GM18507 (cell line): ENCODE measurements at places on chromosomes 16 and 17.

GRCh38 chr16:535446-536405, 8.2 kb downstream of the CAPN15 start:
- no peak for DNase-seq

DNA sequence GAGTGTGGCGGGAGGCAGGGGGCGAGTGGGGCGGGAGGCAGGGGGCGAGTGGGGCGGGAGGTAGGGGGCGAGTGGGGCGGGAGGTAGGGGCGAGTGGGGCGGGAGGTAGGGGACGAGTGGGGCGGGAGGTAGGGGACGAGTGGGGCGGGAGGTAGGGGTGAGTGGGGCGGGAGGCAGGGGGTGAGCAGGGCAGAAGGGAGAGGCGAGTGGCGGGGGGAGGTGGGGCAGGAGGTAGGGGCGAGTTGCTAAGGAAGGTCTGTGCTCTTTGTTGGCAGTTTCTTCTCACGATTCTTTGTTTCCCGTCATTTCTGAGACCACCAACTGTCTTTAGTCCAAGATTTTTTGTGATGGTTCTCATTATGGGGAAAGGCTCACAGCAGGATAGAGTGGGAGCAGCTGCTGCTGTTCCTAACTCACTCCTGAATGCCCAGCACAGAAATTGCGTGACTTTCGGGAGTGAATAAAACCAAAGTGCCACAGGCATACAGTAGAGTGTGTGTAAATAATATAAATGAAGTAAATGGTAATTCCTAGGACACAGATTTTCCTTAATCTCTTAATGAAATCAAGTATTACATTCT, 44.7 kb downstream of the COG7 start:
- no peak for DNase-seq

DNA sequence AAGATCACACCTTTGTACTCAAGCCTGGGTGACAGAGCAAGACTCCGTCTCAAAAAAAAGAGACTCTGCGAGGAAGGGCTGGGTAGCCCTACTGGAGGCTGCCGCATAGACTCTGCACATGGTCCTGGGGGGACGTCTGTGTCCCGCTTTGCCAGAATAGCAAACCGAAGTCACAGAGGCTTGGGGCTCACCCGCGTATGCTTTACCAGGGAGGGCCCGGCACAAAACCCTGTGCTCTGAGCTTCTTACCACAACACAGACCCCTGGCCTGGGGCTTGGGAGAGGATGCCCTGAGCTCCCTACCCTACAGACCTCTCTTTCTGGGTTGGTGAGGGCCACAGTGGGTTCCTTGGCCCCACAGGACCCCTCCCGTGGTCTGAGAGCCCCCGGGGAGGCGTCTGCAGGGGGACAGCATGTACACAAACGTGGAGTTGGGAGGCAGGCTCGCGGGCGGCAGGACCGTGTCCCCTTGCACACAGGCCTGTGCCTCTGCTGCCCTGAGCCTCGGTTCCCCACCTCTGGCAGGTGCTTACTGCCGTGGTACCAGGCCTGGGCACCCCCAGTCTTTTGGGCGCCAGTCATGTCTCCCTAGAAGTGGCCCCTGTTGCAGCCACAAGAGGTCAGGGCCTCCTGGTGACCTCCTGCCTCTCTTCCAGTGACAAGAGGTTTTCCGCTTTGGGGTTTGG, 13.8 kb downstream of the CPNE7 start:
- DNase-seq = no peak

- DNase-seq = no peak
Measured at GRCh38 chr17:223723-224471, 42.4 kb upstream of the DOC2B start.

- no peak for DNase-seq
Measured at GRCh38 chr17:43560461-43561427, 14.6 kb upstream of the ETV4 start.

DNA sequence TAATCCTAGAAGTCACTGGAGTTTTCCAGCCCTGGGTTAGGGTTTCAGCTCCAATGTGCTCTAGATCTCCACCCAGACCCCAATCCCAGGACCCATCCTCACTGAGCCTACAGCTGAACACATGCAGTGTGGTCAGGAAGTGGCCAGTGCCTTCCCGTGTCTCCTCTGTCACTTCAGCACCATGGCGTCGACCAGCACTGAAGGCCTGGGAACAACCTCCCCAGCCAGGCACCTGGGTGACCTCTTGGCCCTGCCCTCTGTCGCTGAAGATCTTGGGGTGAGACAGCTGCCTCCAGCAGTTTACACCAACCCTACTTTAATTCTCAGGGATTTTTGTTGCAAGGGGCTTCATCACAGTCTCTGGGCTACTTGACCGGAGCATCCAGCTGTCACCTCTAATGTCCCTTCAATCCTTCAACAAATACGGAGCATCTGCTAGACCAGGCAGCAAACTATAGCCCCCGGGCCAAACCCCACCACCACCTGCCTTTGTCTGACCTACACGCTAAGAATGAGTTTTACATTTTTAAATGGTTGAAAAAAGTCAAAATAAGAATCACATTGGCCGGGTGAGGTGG, 18.0 kb upstream of the GSG1L start:
- no peak for DNase-seq

DNA sequence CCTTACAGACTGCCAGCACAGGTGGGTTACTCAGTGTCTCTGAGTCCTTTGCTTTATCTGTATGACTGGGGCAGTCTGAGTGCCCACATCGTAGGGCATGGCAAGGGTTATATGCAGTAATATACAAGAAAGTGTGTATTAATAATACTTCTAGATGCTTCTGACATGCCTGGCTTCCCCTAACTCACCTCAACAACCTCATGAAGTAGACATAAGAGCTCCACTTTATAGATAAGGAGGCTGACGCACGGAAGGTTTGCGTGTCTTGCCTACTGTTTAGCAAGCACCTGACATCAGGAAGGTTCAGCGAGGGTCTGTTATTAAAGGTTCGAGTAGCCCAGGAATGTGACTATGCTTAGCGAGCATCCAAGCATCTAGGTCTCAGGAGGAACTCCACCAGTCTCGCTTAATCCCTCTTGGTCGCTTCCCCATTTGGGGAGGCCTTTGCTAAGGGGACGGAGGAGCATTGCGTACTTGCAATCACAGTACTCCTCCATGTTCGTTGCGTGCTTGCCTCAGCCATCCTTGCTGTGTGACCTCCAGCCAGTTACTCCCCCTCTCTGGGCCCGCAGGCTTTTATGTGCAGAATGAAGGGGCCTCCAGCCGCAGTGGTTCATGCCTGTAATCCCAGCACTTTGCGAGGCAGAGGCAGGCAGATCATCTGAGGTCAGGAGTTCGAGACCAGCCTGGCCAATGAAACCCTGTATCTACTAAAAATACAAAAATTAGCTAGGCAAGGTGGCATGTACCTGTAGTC, 1.6 kb downstream of the KCNG4 start:
- no peak for DNase-seq

DNA sequence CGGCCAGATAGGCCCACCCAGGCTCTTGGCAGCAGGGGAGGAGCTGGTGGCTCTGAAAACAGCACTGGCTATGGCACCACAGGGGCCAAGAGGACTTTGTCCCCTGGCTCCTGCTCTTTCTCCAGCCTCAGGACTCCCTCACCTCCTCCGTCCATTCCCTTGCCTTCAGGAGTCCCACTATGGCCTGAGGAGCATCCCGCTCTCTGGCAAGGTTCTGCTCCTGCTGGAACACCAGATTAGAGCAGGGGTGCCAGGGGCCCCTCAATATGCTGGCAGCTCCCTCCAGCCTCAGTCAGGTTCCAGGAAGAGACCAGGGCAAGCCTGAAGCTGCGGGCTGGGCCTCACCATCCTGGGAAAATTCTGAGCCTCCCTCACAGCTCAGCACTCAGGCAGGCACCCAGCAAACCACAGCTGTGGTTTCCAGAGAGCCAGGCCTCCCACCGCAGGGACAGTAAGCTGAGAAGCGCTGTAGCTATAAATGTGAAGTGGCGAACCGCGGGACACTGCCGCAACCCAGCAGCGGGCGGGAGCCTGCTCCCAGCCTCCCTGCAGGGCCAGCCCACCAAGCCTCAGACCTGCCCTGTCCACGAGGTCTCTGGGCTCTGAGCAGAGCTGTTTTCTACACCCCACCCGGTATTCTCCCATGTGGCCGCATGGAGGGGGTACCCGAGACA, 25.7 kb downstream of the C17orf100 start:
- no peak for DNase-seq

DNA sequence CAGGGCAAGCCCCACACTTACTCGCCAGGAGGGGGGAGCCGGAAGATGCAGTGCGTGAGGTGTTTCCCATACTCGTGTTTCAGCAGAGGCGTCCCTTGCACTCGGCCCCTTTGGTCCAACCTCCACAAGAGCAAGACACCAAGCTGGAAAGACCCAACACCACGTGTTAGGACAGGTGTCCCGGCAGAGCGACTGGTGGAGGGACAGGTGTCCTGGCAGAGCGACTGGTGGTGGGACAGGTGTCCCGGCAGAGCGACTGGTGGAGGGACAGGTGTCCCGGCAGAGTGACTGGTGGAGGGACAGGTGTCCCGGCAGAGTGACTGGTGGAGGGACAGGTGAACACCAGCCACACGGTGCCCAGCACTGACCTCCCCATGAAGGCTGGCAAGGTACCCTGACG, 19.4 kb downstream of the IFT140 start:
- DNase-seq = no peak

- no peak for DNase-seq
Measured at GRCh38 chr16:56278196-56278855, 87.0 kb downstream of the GNAO1 start.

GRCh38 chr17:49882434-49882833, 34.6 kb upstream of the TAC4 start:
- DNase-seq = no peak

DNA sequence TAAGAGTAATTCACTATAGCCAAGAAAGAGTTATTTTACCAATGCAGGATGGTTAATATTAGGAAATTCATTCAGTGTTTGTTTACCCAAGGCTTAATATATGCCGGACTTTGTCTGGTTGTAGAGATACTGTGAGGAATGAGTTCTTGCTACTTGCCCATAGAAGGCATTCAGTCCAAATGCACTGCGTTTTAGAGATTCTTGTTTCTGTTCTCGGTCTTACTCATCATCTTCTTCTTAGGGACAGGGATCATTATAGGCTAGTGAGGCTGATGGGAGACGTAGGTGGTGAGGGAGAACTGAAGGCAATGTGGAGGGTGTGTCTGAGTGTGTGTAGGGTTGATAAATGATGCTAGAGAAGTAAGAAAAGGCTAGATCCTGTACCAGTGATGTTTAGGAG, 90.7 kb downstream of the OR1D5 start:
- no peak for DNase-seq

DNA sequence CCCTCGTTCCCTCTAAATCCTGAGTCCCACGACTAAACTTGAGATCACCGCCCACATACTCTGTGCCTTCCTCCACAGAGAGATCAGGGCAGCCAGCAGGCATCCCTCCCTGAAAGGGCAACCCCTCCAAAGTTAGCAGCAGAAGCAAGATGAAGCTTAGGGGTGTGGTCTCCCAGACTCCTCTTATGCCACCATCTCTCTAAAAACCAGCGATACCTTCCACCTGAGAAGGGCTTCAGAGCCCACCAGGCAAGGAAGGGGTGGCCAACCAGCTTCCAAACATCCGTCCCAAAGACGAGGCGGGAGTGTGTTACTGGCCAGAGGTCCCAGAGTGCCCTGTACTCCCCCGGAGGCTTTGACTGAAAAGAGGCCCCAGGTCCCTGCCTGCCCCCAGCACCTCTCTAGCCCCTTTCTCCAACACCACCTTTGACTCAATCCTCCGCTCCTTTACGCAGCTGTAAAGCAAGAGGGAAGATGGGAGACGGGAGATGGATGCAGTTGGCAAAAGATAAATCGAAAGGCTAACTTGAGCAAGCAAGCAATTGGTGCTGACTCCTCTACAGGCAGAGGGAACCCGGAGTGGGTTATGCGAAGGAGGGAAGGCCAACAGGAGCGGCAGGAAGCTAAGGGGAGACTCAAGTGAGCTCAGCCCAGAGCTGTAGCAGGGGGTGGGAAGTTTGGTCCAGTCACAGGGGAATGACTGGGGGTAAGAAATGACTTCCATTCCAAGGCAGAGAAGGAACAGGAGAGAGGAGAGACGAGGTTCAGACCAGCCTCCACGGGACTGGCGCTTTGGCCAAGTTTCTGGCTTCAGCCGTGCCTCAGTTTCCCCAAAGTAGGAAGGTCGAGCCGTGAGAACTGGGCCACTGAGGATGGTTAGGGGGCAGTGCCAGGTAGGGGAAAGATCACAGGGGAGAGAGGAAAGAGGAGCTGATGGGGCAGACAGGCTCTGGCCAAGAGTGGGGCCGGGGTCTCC, 1.0 kb downstream of the ST3GAL2 start:
- DNase-seq = no peak

- DNase-seq = no peak
Measured at GRCh38 chr17:56290101-56290801, 137.0 kb downstream of the ANKFN1 start.

- peak; percentile 68 for DNase-seq
Measured at GRCh38 chr17:4498461-4499397, at the start of gene SPNS2. TSS of gene SPNS2 (plus strand) at chr17:4498881. CDS start at chr17:4499048, 167 bp downstream.

DNA sequence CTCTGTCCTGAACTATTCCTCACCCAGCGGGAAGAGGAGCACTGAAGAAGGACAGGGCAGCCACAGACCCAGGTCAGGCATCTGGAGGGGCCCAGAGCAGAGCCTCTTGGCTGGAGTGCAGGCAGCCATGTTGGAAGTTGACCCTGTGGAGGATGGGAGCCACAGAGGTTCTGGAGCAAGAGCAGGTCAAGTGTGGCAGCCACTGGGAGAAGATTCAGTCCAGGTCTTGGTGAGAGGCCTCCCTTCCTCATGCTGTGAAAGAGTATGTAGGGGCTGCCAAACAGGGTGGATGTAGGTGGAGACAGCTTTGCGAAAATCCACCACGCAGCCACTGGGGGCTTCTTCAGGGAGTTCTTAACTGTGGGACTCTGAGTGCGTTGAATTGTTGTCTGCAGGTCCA, 590 bp upstream of the CD79B start:
- no peak for DNase-seq

- no peak for DNase-seq
Measured at GRCh38 chr17:47686664-47687327, 7.2 kb upstream of the TBKBP1 start.

GRCh38 chr16:22424161-22424937, 49.9 kb upstream of the CDR2 start:
- DNase-seq = no peak

- no peak for DNase-seq
Measured at GRCh38 chr16:17303101-17303500, 167.7 kb downstream of the XYLT1 start.

GRCh38 chr17:15436473-15437302, 30.7 kb downstream of the CDRT4 start:
- DNase-seq = no peak

GRCh38 chr16:68995011-68995504, 110.4 kb upstream of the HAS3 start:
- no peak for DNase-seq

- DNase-seq = peak; percentile 80
Measured at GRCh38 chr16:89711601-89712273, 9.0 kb downstream of the VPS9D1 start.
